ENCODE measurements at places on chromosomes 13 and 19.

GRCh38 chr19:2863816-2864215, 3.3 kb upstream of the ZNF556 start:
- no peak for DNase-seq

DNA sequence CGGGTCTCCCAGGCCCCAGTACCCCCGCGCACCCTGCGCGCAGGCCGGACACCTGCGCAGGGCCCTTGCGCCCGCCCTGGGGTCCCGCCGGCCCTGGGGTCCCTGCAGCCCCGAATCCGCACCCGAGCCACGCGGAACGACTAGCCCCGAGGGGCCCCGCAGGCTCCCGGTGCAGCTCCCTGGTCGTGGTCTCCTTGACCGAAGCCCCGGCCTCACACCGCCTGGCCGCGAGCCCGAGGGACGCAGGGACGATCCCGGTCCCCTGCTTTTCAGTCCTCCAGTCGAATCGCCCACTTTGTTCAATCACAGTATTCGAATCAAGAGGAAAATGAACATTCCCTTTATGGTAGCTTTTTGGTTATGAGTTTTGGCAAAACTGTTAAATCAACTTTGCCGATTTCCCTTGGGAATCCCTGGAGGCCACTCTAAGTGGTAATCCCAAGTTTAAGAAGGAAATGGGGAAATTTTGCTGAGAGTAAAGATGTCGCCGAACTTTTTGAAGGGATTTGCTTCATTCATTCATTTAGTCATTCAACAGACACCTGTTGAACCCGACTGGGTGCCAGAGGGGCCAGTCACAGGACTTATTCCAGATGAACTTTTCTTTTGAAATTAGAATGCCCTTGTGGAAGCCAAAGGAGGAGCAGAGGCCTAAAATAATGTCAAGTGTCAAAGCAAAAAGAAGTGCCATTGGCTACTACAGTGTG, 75.0 kb downstream of the ZIC5 start:
- no peak for DNase-seq

GRCh38 chr19:41735071-41735600, 20.2 kb upstream of the CEACAM6 start:
- DNase-seq = no peak

DNA sequence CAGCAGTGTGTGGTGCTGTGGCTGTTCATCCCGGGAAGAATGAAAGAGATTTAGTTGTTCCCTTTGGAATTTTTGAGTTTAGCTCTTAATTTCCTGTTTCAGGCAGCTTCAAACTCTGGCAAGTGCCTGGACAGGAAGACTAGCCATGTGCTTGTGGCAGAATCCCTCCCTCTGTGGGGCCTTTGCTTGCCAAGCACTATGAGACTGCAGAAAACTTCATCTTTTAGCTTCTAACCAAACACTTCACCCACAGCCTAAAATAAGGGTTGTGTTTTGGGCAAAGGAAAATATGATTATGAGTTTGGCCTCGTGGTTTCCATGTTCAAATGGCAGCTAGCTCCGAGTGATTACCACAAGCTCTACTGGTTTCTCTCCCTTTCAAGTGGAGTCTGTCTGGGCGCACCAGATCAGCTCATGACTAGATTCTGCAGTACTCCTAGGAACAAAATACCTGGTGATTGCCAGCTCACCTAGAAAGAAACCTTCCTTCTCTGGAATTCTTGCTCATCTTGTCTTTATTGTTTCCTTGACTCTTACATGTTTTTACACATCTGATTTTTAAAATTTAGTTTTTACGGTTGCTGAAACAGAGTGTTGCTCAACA, 707.5 kb downstream of the SLITRK6 start:
- DNase-seq = no peak

Measured in CMK (cell line).